Bronchial epithelial cell (primary cell): ENCODE measurements at places on chromosomes 3 and 15.

- DNase-seq, result no peak
These were observed 16.7 kb downstream of the TFG start for GRCh38 chr3:100725935-100726513.

- no peak for DNase-seq
These were observed 53.4 kb upstream of the VILL start for GRCh38 chr3:37937156-37937555.

- no peak for DNase-seq
These were observed 26.1 kb upstream of the MFSD1 start for GRCh38 chr3:158775426-158776410.

- no peak for DNase-seq
These were observed 77.5 kb upstream of the RNF7 start for GRCh38 chr3:141660614-141660947.

- no peak for DNase-seq
These were observed 459 bp upstream of the ADCY5 start for GRCh38 chr3:123449102-123449996.

GRCh38 chr3:127134466-127134865, 58.5 kb upstream of the PRR23E start:
- no peak for DNase-seq

- no peak for DNase-seq
These were observed 9.6 kb downstream of the XCR1 start for GRCh38 chr3:46017720-46018119.
